Colonic mucosa (tissue), 4 donors: ENCODE measurements at places on chromosomes 6 and 20. TPM values are rescaled to one million over a fixed set of nuclear protein-coding genes. Genes with fewer than 3 reads are reported as not detected.

DNA sequence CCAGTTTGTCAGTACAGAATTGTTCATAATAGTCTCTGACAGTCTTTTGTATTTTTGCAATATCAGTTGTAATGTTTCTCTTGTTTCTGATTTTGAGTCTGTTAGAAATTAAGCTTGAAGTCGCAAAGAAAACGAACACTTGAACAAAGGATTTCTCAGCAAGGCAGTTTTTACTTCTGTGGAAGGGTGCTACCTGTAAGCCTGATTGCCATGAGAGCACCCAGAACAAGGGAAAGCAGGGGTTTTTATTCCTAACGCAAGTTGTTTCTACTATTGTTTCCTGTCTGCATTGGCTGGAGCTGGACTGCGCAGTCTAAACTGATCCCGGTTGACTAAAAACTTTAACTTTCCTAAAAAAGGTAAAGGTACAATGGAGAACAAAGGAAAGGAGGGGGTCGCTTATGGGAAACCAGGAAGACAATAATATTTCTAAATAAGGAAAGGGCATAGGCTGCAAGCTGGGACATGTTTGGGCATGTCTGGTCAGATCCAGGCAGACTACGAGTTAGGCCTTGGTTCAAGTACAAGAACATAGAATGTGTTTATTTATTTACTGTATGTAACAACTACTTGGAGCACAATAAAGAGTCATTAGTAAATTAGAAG is 28.5 kb downstream of the HLA-B start:
- no peaks in the 10 kb centered on the region for H3K27me3 ChIP-seq
- no peaks in the 10 kb centered on the region for H3K36me3 ChIP-seq
- no peak for DNase-seq
- no peak overlapping the region for H3K4me3 ChIP-seq
- H3K4me1 ChIP-seq: no peaks in the 10 kb centered on the region

GRCh38 chr6:235763-236360 is 56.4 kb upstream of the DUSP22 start:
- H3K27me3 ChIP-seq: no peaks in the 10 kb centered on the region
- H3K4me3 ChIP-seq: no peak overlapping the region
- no peak for DNase-seq
- H3K27ac ChIP-seq: peak overlapping the region; percentile 8
- H3K36me3 ChIP-seq: no peaks in the 10 kb centered on the region
- H3K4me1 ChIP-seq: no peaks in the 10 kb centered on the region

- no peaks in the 10 kb centered on the region for H3K27me3 ChIP-seq
- DNase-seq: no peak
- H3K4me3 ChIP-seq: no peak overlapping the region
- H3K4me1 ChIP-seq: no peaks in the 10 kb centered on the region
- H3K27ac ChIP-seq: no peak overlapping the region
- H3K36me3 ChIP-seq: no peaks in the 10 kb centered on the region
Measured at GRCh38 chr20:59101961-59102360, 59.4 kb upstream of the PRELID3B start.

DNA sequence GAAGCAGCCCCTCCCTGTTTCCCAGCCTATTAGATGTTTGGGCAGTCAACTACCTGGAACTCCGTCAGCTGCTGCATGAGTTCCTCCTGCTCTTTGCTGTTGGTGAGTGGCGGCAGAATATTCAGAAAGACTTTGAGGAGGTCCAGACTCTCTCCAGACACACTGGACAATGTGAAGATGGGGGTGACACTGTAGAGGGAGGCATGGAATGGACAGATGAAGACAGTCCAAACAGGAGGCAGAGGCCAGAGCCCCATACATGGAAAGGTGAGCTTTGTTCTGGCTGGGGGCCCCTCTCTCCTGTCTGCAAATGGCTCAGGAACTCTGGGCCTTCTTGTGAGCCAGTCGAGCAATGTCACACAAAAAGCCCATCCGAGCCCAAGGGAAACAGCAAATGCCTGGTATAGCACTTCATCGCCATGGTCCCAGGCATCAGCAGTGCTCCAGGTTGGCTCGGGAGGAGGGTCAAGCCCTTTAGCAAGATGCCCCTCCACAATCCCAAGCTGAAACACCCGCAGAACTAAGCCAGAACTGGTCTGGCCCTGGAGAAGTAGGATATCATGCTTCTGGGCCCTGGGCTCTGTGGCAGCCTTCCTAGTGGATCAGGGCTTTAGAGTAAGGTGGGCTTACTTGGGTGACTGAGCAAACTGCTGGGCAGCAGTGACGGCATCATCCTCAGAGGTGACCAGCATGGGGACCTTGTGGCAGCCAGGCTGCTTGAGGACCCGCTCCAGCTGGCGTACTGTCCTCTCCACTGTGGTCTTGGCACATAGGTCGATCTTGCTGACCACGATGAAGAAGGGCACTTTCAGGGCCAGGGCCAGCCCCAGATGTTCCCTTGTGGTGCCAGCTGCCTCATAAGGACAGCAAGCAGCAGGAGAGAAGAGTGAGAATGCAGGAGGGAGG is 4.9 kb downstream of the GTPBP2 start:
- no peak overlapping the region for H3K27ac ChIP-seq
- H3K4me1 ChIP-seq: no peaks in the 10 kb centered on the region
- H3K36me3 ChIP-seq: peaks cover 4% of the 10 kb centered on the region
- DNase-seq: no peak
- no peaks in the 10 kb centered on the region for H3K27me3 ChIP-seq
- H3K4me3 ChIP-seq: no peak overlapping the region

- no peak for DNase-seq
- no peak overlapping the region for H3K27ac ChIP-seq
- peaks cover 29% of the 10 kb centered on the region for H3K27me3 ChIP-seq
- H3K4me1 ChIP-seq: no peaks in the 10 kb centered on the region
Measured at GRCh38 chr6:28633445-28634215, 107.9 kb downstream of the GPX5 start.

DNA sequence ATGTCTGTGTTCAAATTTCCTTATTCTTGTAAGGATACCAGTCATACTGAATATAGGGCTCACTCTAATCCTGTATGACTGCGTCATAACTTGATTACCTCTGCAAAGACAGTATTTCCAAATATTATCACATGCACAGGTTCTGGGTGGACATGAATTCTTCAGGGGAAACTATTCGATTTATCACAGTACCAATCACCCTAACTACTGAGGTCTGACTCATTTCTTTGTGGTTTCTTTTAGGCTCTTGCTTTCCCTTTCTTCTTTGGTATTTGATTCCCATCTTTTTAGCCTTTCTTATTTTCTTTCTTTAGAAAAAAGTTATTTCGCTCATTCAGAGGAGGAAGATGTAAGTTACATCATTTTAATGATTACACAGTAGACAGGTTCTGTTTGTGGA is 40.3 kb upstream of the TBX18 start:
- H3K36me3 ChIP-seq: no peaks in the 10 kb centered on the region
- no peaks in the 10 kb centered on the region for H3K4me1 ChIP-seq
- no peak overlapping the region for H3K4me3 ChIP-seq

DNA sequence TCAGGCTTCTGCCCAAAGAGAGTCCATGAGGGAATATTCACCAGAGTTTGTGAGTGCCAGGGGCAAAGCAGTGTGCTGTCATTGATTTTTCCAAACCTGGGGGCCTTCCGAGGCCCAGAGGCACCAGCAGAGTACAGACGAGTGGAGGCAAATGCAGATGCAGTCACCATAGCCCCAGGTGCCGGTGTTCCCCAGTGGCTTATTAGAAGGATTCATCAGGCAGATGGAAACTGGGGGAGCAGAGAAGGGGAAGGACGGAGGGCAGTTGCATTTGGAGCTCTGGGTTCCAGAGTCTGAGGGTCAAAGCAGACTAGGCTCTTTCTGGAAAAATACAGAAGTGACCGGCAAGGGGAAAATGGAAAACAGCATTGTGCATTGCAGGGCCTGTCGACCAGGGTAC is 184.2 kb downstream of the ANKRD60 start:
- no peak overlapping the region for H3K27ac ChIP-seq
- no peak overlapping the region for H3K4me3 ChIP-seq
- H3K4me1 ChIP-seq: no peaks in the 10 kb centered on the region
- no peaks in the 10 kb centered on the region for H3K36me3 ChIP-seq
- no peaks in the 10 kb centered on the region for H3K27me3 ChIP-seq

- no peak overlapping the region for H3K4me3 ChIP-seq
- no peaks in the 10 kb centered on the region for H3K36me3 ChIP-seq
- no peaks in the 10 kb centered on the region for H3K4me1 ChIP-seq
Measured at GRCh38 chr6:132198896-132199295, 202.4 kb downstream of the MOXD1 start.

DNA sequence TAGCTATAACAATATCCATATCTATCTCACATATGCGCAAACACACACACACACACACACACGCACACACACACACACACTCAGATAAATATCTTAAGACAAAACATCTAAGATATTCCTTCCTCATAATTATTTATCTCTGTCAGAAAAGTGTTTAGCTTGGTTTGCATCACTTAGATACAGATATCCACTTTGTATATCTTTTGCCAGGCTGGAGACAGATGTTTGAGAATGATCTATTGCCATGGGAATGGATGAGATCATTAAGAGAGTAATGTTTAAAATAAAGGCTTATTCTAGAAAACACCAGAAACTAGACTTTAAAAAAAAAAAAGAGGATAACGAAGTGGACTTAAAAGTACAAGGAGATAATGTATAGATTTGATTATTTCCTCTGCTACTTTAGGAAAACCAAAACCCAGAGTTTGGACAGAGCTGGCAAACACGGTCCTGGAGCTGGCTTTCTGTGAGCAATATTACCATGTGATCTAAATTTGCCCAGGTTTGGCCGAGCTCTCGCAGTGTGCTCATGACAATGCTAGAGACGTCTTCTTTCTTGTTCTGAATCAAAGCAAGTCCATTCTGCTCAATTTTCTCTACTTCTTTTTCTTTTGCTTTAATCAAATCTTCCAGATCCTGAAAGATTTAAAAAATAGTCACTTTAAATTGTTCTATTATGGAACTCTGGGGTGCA is 411.8 kb downstream of the SYNE1 start:
- H3K4me1 ChIP-seq: no peaks in the 10 kb centered on the region
- no peak overlapping the region for H3K4me3 ChIP-seq
- no peak overlapping the region for H3K27ac ChIP-seq
- no peak for DNase-seq
- H3K27me3 ChIP-seq: no peaks in the 10 kb centered on the region
- H3K36me3 ChIP-seq: peaks cover 5% of the 10 kb centered on the region

- DNase-seq: no peak
- no peaks in the 10 kb centered on the region for H3K27me3 ChIP-seq
- no peak overlapping the region for H3K4me3 ChIP-seq
- H3K36me3 ChIP-seq: no peaks in the 10 kb centered on the region
- no peaks in the 10 kb centered on the region for H3K4me1 ChIP-seq
- no peak overlapping the region for H3K27ac ChIP-seq
Measured at GRCh38 chr6:126063512-126064146, 77.3 kb downstream of the TRMT11 start.

DNA sequence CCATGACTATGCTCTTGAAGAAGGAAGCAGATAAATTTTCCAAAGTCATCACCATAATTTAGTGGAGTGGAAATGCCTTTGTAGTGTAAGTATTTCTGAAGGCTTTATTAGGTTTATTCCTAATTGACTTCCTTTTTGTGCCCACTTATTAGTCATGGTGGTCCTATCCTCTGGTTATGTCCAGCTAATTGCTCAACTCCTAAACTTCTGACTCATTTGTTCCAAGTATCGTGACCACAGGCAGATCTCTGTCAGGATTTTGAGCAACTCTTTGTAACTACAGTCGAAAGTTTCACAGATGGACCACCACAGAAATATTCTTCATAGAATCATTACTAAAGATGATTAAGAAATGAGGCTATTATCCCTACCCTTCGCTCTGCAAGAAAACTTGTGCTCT is 315.6 kb upstream of the PTCHD4 start:
- no peak overlapping the region for H3K4me3 ChIP-seq
- no peaks in the 10 kb centered on the region for H3K36me3 ChIP-seq
- no peak overlapping the region for H3K27ac ChIP-seq
- DNase-seq: no peak
- no peaks in the 10 kb centered on the region for H3K27me3 ChIP-seq

DNA sequence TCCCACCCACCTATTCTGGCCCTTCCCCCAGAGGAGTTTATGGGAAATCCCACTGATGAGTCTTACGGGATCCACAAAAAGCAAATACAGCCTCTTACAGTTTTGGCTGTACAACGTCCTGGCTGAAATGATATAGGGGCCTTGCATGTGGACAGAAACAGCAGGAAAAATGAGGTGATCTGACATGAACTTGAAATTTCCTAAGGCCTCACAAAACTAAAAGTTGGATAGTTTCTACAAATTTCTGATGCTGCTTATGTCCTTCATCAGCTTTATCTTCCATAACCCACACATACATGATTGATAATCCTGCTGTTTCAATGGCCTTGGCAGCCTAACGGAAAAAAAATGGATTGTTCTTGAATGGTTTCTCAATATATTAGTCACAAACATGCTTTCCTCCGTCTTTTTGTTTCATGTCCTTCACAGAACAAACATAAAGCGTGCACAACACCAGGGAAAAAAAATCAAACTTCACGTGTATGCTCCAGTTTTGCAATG is 118.8 kb downstream of the BMP5 start:
- no peaks in the 10 kb centered on the region for H3K4me1 ChIP-seq
- no peak for DNase-seq
- no peak overlapping the region for H3K4me3 ChIP-seq
- no peaks in the 10 kb centered on the region for H3K27me3 ChIP-seq
- H3K36me3 ChIP-seq: no peaks in the 10 kb centered on the region
- H3K27ac ChIP-seq: no peak overlapping the region

- no peak overlapping the region for H3K4me3 ChIP-seq
- H3K4me1 ChIP-seq: no peaks in the 10 kb centered on the region
- no peak overlapping the region for H3K27ac ChIP-seq
Measured at GRCh38 chr6:142550310-142551063, 248.7 kb downstream of the ADGRG6 start.

DNA sequence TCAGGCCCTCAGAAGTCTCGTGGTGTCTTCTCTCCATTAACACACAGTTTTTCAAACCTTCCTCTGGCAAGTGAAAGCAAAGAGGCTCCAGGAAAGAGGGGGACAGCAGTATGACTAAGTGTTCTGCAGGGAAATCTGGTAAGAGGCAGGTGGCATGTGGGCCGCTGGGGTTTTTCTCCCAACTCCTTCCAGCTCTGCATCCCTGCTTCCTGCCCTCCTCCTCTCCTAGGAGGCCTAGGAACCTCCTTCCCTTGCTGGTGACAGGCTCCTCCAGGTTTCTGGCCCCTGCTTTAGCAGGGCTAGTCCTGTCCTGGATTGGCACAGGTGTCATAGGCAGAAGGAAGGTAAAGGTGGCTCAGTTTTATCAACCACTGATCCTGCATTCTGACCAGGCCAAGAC is 7.6 kb upstream of the ITCH start:
- no peak overlapping the region for H3K4me3 ChIP-seq
- H3K27ac ChIP-seq: no peak overlapping the region
- no peaks in the 10 kb centered on the region for H3K27me3 ChIP-seq
- H3K36me3 ChIP-seq: no peaks in the 10 kb centered on the region

GRCh38 chr6:14966906-14967711 is 278.8 kb upstream of the JARID2 start:
- no peaks in the 10 kb centered on the region for H3K27me3 ChIP-seq
- no peak for DNase-seq
- no peak overlapping the region for H3K4me3 ChIP-seq
- no peaks in the 10 kb centered on the region for H3K36me3 ChIP-seq
- H3K27ac ChIP-seq: no peak overlapping the region

Gene CLPSL1
- not detected for total RNA-seq

Gene FERMT1
- total RNA-seq: 68.8 TPM

Gene PSORS1C2
- not detected for total RNA-seq

Gene ACTL10
- total RNA-seq: 3.9 TPM

Gene GNAS-AS1
- 1.7 TPM for total RNA-seq

Gene GPR6
- total RNA-seq: not detected

Gene ID4
- total RNA-seq: 2.4 TPM

Gene TRIM40
- 10.7 TPM for total RNA-seq

Gene OXT
- total RNA-seq: not detected

Gene TTK
- total RNA-seq: 25.3 TPM
